HT1080 (cell line): ENCODE measurements at places on chromosomes 6 and 20.

DNA sequence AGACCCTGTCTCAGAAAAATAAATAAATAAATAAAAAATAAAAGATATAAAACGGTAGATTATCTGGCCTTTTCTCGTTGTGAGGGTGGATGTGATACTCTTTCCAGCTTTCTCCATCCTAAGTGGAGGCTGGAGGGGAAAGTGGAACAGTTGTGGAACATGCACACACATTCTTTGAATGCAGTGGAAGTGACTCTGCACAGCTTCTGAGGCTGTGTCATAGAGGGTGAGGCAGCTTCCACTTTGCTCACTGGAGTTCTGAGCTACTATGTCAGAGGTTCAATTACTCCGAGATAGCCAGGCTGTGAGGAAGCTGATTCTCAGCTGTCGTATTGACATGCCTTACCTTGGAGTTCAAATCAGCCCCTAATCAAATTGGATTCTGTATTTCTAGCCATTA lies 82.2 kb downstream of the CHMP4B start:
- peak; percentile 41 for DNase-seq

DNA sequence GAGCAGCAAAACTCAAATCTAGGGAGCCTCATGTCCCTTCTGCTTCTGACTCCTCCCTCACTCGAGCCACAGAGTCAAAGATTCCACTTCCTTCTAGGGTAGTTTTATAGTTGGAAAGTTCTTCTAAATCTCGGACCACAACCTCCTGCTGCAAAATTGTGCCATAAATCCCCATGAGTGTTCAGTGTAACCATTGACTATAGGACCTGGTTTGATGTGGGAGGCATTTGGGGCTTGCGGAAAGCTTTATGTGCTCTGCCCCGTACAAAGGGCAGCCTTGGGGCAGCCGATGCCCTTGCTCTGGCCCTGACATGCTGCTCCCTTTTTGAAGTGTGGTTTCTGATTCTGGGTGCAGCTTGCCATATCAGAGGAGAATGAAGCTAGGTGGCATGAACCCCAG lies 43.6 kb upstream of the IER3 start:
- no peak for DNase-seq

DNA sequence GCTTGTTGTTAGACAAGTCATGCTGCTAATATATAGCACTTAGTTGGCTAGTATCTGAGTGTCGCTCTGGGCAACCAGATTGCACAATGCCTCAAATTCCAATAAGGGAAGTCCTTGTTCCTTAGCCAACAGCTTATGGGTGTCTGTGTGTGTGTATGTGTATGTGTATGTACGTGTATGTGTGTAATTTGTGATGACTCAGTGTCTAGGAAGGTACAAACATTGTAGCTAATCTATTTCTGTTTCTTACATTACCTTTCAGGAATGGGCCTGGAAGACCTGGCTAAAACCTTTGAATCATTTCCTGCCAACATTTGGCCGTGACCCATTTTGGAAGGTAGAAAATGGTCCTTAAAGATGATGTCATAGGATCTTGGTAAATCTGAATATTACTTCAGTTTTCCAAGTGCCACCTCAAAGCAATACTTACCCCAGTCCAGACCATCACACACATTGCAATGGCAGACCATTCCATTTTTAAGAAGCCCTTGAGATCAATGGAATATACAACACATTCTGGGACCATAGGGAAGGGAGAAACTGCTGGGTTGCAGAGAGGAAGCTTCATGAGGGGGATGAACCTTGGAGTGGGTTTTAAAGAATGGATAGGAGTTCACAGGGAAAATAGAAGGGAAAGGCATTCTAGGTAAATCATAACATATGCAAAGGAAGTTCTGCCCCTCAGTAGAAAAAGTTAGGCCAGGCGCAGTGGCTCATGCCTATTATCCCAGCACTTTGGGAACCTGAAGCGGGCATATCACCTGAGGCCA lies 25.1 kb downstream of the NEDD9 start:
- peak; percentile 96 for DNase-seq

- peak; percentile 23 for DNase-seq
These were observed 55.5 kb downstream of the ATP9A start for GRCh38 chr20:51712501-51713212.

GRCh38 chr6:168658059-168658458 lies 217.1 kb downstream of the SMOC2 start:
- no peak for DNase-seq

DNA sequence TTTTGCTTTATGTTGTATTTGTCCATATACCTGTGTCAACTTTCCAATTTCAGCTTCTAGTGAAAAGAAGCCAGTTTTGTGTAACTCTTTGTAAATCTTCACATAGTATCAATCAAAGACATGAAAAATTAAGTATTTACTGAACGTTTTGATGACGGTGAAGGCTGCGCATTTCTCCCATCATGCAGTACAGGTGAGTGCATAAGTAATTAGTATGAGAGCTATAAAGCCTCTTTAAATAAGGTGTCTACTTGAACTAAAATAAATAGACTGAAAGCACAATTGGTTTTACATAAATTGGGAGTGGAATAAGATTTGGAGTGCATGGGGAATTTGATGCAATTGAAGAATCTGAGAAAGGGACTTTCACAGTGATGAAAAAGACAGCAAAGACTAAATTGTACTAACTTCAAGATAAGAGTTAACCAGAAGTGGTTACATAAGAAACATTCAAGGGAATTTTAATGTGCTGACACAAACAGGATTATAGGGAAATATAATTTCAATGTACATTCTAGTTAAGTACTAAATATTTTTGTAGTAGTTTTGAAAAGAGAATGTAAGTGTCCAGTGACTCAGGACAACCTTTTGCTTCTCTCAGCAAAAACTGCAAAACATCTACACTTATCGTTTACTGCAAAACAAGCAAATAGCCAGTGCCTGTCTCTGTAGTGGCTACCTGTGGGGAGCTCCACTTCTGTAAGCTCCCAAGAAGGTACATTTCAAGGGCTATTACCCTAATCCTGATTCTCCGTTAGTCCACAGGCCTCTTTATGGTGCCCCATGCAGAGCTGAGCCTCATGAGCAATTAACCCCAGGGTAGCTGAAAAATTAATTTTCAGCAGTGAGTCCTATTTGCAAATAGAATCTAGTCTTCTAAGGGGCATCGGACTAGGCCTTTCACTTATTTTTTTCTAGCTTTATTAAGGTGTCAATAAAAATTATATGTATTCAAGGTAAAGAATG lies 13.0 kb downstream of the TENT5A start:
- no peak for DNase-seq

DNA sequence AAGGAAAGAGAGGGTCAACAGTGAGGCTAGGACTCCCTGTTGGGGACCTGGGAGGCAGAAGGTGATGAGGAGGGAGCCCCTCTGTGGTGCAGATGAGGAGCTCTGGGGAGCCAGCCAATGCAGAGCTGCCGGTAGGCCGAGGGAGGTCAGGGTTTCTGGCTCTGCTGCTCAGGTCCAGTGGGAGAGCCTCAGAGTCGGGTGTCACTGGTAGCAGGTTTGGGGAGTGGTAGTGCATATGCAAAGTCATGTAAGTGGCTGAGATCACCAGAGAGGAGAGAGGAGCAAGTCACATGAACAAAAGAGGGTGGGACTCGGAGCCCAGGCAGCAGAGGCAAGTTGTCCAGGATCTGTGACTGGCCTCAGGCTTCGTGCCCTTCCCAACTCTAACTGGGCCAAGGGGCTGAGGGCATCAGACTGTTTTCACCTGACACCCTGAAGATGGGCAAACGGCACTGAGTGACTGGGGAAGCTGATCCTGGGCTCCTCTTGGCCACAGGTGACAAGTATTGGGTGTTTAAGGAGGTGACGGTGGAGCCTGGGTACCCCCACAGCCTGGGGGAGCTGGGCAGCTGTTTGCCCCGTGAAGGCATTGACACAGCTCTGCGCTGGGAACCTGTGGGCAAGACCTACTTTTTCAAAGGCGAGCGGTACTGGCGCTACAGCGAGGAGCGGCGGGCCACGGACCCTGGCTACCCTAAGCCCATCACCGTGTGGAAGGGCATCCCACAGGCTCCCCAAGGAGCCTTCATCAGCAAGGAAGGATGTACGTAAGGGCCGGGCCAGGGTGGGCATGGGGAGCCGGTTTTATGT lies 6.6 kb downstream of the MMP24OS start:
- no peak for DNase-seq

DNA sequence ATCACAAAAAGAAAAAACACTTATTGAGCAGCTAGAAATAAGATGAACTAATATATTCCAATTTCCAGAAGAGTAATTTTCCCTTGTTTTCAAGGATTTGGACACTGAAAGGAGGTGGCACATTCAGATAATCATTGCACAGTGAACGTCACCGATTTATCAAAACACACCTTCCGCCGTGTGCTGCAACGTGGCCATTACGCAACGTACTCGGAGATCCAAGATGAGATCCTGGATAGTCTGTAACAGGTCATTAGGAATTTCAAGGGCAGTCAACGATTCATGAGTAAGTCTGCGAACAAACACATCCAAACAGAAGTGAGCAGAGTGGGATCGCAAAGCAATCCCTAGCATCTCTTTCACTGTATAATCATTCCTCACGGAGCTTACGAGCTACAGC lies 93.0 kb downstream of the HUS1B start:
- no peak for DNase-seq

- DNase-seq = peak; percentile 44
These were observed 65.3 kb downstream of the RAMACL start for GRCh38 chr6:166520905-166521834.

DNA sequence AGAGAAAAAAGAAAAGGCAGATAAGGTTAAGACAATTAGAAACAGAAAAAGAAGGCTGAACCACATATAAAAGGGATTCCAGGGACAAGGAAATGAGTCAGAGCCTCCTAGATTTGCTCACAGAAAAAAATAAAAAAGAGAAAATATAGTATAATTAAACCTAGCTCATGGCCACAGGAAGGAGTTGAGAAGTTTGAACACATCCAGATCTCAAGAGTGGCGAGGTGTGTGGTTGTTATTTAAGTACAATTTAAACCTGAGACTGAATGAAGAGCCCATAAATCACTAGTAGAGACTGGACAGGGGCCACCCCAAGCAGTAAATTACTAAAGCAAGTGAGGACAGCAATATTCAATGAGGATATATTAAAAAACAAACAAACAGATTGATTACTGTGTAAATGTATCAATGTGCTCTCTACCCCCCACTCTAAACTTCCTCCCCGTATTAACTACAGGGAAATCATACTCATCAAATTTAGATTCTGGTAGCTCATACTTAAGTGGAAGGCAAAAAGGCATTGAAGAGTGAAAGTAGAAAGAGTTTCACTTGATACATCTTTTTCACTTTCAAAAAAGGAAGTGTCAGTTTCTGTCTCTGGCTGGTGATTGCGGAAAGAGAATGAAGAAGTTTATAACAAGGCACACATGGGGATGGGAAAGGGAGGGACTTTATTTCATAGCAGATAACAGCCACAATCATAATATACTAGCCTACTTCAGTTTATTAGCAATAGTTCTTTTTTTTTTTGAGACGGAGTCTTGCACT lies 49.3 kb upstream of the SCAF8 start:
- DNase-seq = peak; percentile 83

DNA sequence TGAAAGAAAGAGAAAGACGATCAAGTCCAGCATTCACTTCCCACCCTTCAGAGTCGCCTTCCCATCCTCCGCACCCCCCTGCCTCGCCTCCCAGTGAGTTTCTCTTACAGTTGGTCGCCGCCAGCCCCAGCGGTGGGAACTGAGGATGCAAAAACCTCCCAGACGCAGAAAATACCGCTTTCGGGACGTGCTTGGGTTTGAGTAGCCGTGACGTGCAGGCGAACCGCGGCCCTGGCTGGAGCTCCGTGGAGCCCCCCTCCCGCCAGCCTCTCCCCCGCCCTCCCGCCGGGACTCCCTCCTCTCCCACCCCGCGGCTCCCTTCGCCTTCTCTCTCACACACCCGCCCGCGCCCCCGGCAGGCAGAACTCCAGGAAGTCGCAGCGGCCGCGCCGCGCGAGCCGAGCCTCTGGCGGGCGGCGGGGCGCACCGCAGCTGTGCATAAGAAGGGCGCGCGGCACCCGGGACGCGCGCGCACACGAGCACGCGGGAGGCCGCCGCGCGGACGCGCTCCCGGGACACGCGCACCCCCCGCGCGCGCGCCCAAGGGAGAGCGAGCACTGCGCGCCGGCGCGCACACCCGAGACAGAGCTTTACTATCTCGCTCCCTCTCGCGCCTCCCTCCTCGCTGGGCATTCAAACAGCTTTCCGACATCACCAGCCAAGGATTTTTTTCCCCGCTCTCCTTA lies at the start of gene ADGRB3:
ADGRB3 (plus strand) TSS at position 557 of the 686 bp plus-strand sequence. CDS start 3,394 bp downstream, outside the sequence.
- DNase-seq = peak; percentile 78

DNA sequence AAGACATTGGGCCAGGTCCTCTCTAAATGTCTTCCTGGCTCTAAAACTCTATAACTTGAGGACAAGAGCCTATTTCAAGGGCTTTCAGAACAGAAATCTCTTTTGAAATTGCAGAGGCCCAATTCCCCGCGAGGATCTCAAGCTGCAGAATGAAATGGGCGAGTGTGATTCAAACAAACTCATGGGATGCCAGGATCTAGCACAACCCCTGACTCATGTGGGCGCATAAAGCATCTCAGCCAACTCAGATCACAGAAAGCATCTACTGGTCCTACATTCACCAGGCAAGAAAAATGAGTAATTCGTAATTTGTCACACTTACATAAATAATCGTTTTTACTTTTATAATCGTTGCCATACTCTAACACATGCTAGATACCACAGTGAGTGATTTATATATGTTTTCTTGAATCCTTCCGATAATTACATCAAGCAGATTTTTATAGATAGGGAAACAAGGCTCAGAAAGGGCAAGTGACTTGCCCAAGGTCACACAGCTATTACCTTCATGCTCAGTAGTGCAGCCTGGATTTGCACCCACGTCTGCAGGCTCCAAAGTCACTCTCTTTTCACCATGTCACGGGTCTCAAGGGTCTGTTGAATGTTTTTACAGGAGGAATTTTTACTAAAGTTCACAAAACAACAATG lies 26.2 kb downstream of the FOXF2 start:
- DNase-seq = no peak

DNA sequence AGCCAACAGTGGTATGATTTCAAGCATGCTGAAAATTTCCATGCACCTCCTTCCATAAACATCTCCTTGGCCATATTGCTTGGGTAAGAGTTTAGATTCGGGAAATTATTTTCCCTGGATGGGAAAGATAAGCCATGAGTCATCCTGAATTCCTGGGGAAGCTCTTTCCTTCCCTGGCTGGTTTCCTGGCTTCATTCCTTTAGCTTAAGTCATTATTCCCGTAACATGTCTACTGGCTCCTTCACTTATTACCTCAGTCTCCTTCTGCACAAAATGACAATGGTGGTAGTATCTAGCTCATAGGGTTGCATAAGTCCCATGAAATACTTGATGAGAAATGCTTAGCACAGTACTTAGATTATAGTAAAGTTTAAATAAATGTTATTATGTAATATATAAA lies 27.6 kb downstream of the TINAG start:
- DNase-seq = peak; percentile 94

GRCh38 chr6:129488313-129488712 lies 221.7 kb downstream of the ARHGAP18 start:
- DNase-seq = no peak
